Dermis lymphatic vessel endothelial cell (primary cell): ENCODE measurements at places on chromosomes 2 and 18. TPM values are rescaled to one million over a fixed set of nuclear protein-coding genes. Genes with fewer than 3 reads are reported as not detected.

Gene VAMP5
- total RNA-seq, result 89.0 and 119 TPM in 2 replicates

Gene DPP10
- under 0.01 and 0.33 TPM in 2 replicates for total RNA-seq

Gene CCDC141
- total RNA-seq, result 1.7 and 3.7 TPM in 2 replicates

Gene CTNNA2
- not detected in 2 replicates for total RNA-seq

Gene ALKAL2
- total RNA-seq, result not detected in 2 replicates

Gene FMNL2
- total RNA-seq, result 43.7 and 50.0 TPM in 2 replicates

Gene MAPRE2
- 15.7 and 17.1 TPM in 2 replicates for total RNA-seq

Gene CEBPZ
- 31.1 and 52.5 TPM in 2 replicates for total RNA-seq

Gene GAREM2
- total RNA-seq, result 0.17 and 0.22 TPM in 2 replicates

Gene SCN3A
- total RNA-seq, result 0.69 and 14.8 TPM in 2 replicates

Gene LRP1B
- total RNA-seq, result under 0.01 and 0.11 TPM in 2 replicates

Gene PRKAG3
- not detected in 2 replicates for total RNA-seq
